ENCODE measurements at places on chromosomes 4 and X.

DNA sequence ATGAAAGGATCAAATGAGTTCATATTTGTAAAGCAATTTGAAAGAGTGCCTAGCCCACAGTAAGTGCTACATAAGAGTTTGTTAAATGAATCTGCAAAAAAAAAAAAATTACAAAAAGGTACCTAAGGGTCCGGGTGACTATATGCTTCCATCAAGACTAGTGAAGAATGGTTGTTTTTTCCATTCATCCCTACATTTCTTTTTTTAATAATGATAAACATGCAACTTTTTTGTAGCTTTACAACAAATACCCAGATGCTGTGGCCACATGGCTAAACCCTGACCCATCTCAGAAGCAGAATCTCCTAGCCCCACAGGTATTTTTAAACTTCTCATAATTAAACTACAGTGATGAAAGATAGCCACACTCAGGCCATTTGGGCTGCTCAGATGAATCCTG lies 4.3 kb downstream of the SPP1 start:
- no peak for DNase-seq

GRCh38 chr4:187598196-187598595 lies 397.4 kb upstream of the ZFP42 start:
- no peak for DNase-seq

DNA sequence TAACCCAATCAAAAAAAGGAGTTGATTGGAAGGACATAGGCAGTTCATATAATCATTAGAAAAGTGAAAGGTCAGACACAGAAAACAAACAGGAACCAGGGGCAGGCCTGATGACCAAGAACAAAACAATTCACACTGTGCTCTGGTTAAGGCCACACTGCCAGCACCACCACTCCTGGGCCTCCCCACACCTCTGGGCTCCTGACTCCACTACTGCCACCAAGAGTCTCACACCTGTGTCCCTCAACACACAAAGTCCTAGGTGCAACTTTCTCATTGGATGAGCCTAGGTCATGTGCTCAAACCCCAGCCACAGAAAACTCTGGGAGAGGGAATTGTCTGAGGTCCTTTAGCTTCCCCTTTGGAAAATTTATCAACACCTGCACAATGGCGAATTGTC lies 11.1 kb upstream of the FAM9C start:
- no peak for DNase-seq

DNA sequence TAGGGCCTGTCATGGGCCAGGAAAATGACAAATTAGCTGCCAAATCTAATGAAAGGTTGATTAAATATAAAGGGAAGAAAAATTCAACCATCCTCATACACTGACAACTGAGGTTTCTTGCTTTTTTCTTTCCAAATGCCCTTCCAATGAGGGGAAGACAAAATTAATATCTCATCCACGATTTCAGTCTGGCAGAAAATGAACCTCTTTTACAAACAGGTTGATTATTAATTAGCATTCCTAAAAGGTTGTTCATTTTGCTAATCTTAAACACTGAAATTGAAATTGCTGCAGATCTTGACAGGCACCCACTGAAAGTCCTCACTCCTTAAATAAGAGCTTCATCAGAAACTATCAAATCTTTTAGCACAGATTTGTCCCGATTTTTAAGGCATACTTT lies 45.5 kb downstream of the NPFFR2 start:
- DNase-seq = no peak

DNA sequence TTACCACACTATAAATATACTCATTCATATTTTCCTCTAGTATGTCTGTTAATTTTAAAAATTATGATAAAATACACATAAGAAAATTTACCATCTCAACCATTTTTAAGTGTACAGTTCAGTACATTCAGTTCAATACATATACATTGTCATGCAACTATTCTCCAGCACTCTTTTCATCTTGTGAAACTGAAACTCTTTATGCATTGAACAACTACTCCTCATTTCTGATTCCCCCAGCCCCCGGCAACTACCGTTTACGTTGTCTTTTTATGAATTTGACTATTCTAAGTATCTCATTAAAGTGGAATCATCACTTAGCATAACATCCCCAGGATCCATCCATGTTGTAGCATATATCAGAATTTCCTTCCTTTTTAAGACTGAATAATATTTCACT lies 8.7 kb downstream of the SMARCAD1 start:
- DNase-seq = no peak

DNA sequence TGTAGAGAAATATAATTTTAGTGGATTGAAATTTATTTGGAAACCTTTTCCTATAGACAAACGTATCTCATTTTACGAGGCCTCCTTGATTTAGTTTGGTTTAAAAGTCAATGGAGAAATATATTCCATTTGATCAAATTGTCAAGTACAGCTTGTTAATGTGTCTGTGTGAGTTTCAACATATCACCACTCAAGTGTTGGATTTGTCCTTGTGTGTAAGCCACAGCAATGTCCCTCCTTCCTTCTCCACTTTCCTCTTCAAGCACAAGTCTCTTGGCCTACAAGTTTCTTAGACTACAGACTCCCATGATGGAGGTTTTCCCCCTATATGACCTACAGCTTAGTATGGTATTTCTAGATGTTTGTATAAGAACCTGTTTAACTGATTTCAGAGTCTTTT lies 104.7 kb downstream of the SYNPO2 start:
- no peak for DNase-seq

- no peak for DNase-seq
Measured at GRCh38 chrX:110180928-110181310, 137.0 kb downstream of the AMMECR1 start.

- no peak for DNase-seq
Measured at GRCh38 chr4:11299836-11300235, 128.9 kb downstream of the HS3ST1 start.

DNA sequence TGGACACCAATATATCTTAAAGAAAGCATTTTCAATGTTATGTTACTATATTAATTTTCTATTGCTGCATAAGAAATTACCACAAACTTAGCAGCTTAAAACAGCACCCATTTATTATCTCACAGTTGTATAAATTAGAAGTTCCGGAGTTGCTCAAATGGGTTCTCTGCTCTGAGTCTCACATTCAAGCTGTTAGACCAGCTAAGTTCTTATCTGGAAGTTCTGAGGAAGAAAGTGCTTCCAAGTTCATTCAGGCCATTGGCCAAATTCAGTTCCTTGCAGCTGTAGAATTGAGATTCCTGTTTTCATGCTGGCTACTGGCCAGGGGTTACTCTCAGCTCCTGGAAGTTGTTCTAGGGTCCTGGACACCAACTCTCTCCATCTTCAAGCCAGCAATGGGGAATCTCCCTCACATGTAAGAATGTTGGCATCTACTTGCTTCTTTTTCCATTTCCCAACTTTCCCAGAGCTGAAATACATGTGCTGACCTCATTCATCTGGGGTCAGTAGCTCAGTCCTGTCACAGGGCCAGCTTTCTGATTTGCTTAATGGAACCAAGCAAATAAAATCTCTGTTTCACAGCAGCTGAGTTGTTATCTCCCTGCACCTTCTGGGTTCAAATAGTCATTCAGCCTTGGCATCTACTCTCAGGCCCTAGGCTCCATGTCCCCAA lies 99.6 kb upstream of the INTU start:
- peak; percentile 67 for DNase-seq
